G401 (cell line): ENCODE measurements at places on chromosomes 11 and 22.
A peak's percentile ranks its signal among the peaks of the same experiment; 100 is the strongest.

- no peak for DNase-seq
Observed at GRCh38 chr22:27416511-27417420, 384.8 kb downstream of the MN1 start.

DNA sequence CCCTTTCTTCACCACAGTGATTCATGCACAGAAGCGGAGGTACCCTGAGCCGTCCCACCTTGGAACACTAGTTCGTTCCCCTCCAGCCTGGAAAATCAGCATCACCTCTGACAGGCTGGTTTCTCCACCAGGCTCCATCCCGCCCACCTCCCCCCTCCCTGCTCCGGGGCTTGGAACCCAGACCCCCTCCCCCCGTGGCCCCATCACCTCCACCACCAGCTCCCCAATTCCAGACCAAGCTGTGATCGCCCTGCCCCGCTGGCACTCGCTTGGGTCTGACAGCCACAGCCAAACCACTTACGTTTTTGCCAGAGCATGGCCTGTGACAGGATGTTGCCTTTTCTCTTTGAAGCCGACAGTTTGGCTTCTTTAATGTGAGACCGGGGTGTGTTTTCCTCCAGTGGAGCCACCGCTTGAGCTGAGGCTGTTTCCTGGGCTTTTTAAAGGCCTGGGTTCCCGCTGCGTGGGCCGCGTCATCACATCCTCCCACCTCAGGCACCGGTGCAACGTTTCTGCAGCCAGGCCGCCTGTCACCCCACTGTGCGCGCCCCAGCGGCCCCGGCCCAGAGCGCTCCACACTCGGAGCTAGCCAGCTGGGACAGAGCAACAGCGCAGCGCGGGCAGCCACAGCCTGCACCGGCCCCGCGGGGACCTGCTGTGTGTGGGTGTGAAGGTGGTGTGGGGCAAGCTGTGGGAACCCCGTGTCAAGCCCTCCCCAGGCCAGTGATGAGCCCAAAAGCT lies at the start of gene POU2AF1:
TSS of gene POU2AF1 (minus strand) at position 415 of the 741 bp plus-strand sequence. CDS start at position 317, 98 bp downstream.
- DNase-seq = peak; percentile 25

DNA sequence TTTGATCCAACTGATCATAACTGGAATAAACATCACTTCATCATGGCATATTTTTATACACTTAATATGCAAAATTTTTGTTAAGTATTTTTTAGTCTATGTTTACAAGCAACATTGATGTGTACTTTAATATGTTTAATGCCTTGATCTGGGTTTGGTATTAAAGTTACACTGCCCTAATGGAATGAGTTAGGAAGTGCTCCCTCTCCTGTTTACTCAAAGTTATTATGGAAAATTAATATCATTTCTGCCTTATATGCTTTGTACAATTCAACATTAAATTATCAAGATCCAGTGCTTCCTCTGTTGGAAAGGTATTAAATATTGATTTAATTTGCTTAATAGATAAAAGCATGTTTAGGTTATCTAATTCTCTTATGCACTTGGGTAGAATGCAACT lies 927.3 kb upstream of the RAG2 start:
- DNase-seq = no peak

- peak; percentile 51 for DNase-seq
Observed at GRCh38 chr11:33716243-33716642, 15.6 kb upstream of the C11orf91 start.

- DNase-seq = no peak
Observed at GRCh38 chr11:15286465-15286864, 171.7 kb downstream of the INSC start.

DNA sequence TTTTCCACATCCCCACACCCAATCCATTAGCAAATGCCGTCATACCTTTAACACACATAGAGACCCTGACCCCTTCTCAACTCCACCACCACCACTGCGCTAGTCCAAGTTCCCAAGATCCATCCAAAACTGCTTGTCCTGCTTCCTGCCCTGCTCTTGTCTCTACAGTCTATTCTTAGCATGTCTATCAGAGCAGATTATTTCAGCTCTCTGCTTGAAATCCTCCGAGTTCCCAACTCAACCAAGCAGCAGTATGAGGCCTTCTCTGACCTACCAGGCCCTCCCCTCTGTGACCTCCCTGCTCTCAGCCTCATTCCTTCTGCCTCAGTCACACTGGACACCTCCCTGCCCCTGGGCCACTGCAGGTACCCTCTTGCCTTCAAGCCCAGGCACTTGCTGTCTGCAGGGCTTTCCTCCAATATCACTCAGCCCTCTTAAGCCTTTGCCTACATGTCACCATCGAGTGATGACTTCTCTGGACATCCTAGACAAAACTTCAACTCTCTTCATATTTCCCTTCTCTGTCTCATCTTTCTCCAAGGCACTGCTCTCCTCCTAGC lies 134.6 kb downstream of the SPATA19 start:
- no peak for DNase-seq

GRCh38 chr11:122341477-122341876 lies 225.5 kb upstream of the BLID start:
- DNase-seq = no peak

- DNase-seq = no peak
Observed at GRCh38 chr22:19691721-19692341, 22.5 kb upstream of the SEPTIN5 start.

DNA sequence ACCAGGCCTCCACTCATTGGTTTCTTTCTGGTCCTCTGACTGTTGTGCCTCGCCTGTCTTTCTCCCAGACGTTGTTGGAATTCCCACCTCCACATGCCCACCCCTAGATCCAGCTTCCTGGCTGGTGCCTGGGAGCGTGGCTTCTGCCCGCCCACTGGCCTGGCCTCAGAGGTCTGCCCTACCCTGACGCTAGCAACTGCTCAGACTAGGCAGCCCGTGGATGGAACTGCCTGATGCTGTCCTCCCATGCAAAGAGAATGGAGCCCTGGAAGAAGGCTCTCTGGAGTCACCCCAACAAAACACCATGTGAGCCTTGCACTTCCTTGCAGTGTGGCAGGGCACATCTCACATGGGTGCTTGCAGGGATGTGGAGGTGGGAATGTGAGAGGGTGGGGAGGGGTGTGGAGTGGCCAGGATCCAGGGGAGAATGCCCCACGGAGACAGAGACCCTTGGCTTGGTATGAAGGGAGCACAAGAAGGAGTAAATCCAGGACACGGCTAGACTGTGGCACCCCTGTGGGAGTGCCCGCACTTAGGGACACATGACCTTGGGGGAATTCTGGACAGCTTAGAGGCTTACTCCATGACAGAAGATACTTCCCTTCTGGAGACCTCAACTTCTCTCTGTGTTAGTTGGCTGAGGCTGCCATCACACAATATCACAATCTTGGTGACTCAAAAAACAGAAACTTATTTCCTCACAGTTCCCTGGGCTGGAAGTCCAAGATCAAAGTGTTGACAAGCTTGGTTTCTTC lies 22.5 kb upstream of the ADA2 start:
- no peak for DNase-seq

DNA sequence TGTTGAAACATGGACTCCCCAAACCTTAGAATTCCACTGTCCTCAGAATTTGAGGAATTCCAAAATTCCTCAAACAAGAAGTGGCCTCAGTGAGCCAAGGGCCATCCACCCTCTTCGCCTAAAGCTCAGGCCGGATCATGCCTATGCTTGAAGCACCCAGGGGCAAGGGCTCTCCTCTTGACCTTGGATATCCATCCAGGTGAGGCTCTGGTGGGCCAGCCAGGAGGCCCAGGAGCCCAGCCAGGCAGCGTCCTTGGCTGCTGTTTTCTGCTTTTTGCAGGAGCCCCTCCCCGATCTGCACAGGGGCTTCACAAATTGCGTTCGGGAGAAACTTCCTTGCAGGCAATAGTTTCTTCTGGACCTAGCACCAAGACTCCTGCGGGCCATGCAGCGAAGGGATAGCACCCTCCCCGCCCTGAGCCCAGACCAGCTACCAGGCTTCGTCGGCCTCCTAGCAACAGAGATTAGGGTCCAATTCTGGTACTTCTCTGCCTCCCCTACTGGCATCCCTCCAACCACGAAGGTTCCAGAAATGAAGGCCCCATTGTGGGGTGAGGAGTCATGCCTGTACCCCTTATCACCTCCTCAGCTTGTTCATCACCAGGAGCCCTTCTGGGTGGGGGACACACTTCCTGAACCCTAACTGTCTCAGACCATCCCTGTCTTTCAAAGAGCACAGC lies 2.0 kb downstream of the PHLDA2 start:
- no peak for DNase-seq

DNA sequence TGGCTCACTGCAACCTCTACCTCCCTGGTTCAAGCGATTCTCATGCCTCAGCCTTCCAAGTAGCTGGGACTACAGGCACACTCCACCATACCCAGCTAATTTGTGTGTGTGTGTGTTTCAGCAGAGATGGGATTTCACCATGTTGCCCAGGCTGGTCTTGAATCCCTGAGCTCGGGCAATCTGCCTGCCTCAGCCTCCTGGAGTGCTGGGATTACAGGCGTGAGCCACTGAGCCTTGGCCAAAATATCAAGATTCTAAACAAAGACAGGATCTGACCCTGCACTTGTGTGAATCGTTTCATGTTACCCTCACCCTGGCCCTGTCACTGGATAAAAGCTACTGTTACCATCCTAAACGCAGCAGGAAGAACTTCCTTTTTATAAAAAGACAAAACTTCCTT lies 15.6 kb upstream of the THY1 start:
- DNase-seq = no peak

- peak; percentile 47 for DNase-seq
Observed at GRCh38 chr11:18013790-18014507, 1.1 kb upstream of the SERGEF start.

- DNase-seq = no peak
Observed at GRCh38 chr11:15170698-15171097, 56.0 kb downstream of the INSC start.

DNA sequence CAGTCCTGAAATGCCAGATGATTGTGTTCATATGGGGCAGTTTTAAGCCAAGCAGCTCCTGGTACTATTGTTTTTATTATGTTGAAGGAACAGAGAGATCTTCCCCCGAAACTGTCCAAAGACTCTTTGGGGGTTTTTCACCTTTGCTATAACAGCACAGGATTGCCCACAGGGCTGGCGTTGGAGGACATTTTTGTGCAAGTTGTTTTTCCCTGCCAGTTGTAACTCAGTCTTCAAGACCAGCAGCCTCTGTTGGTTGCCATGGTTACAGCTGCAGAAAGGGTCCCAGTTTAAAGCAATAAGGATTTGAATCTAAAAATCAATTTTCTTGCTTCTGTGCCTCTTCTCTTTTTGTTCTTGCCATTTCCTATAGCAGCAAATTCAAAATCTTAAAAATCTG lies 45.4 kb upstream of the YWHAH start:
- DNase-seq = no peak

DNA sequence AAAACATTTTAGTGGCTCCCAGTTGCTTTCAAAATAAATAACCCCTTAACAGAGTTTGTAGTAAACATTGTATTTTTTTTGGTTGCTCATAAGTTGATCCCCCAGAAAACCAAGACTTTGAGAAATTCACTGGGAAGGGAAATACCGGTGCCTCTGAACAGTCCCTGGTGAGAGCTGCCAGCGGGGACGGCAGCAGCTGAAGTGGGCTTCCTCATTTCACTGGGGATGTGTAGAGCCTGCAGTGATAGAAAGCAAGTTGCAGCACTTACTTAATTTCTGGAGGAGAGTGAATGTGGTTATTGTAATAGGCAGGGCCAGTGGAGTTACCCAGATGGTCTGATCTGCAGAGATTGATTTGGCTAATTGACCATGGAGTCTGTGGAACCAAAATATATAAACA lies 18.6 kb upstream of the MCHR1 start:
- DNase-seq = no peak

DNA sequence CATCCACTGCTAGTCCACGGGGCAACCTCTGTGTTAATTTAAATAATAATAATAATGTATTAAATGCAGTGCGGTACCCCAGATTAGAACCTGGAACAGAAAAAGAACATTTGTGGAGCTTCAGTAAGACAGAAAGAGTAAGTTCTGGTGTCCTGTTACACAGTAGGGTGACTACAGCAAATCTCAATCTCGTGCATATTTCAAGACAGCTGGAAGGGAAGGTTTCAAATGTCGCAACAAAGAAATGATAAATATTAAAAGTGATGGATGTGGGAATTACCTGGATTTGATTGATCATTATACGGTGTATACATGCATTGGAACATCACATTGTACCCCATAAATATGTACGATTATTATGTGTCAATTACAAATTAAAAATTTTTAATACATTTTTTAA lies 1.7 kb upstream of the RAC2 start:
- no peak for DNase-seq

- no peak for DNase-seq
Observed at GRCh38 chr11:24754406-24754805, 257.6 kb downstream of the LUZP2 start.

- DNase-seq = no peak
Observed at GRCh38 chr11:36596880-36597279, 1.2 kb downstream of the RAG2 start.

DNA sequence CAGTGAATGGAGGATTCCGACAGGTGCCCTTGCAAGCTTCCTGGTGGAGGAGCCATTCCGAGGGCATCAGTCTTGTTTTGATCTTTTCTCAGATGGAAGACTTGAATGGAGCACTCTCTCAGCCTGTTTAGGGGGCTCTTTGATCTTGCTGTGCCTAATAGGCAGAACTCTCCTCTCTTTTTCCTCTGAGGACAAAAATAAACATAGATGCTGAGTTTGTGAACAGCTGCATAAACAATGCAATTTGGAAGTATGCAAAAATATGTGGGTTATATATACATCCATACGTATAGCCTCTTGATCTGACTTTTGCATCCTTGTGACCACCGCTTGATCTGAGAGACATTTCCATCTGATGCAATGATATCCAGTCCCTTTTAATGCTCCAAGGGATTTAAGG lies 29.1 kb downstream of the BARX2 start:
- DNase-seq = no peak
